Muscle of arm (tissue), 14 donors: ENCODE measurements at places on chromosomes 3 and 15.
A peak's percentile ranks its signal among the peaks of the same experiment; 100 is the strongest.

DNA sequence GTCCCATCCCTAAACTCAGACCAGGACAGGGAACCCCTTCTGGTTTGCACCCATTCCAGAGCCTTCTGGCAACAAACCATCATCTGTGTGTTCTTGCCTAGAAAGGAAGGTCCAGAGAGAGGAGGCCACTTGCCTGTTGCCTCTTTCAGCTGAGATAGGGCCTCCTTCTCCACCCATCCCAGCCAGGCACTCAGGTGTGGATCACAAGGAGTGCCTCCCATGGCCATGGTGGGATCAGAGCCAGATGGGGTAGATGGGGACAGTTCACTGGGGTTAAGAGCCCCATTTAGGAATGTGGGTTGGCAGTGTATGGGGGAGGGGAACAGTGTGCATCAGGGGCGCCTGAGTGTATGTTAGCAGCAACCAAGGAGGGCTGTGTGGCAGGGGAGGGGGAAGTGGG lies 8.9 kb upstream of the CTDSPL start:
- no peak for DNase-seq

DNA sequence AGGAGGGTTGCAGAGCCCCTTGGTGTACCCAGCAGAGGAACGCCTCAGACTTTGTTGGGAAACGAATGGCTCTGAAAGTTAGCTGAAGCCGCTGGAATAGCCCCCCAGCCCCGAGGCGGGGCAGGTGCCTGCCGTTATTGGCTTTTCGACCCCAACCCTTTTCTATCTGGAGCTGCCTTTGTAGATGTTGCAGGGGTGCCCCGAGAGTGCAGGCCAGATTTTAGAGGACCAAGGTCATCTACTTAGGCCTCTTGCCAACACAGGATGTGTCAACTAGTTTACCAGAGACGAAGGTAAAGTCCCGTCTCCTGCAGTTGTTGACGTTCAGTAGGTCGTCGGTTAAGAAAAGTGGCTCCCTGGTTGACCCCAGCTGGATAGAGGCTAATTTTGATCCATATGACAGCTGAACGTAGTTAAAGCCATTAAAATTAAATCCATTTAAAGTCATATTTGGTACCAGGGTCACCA lies 579 bp upstream of the UBE3A start:
- peak; percentile 48 for DNase-seq

DNA sequence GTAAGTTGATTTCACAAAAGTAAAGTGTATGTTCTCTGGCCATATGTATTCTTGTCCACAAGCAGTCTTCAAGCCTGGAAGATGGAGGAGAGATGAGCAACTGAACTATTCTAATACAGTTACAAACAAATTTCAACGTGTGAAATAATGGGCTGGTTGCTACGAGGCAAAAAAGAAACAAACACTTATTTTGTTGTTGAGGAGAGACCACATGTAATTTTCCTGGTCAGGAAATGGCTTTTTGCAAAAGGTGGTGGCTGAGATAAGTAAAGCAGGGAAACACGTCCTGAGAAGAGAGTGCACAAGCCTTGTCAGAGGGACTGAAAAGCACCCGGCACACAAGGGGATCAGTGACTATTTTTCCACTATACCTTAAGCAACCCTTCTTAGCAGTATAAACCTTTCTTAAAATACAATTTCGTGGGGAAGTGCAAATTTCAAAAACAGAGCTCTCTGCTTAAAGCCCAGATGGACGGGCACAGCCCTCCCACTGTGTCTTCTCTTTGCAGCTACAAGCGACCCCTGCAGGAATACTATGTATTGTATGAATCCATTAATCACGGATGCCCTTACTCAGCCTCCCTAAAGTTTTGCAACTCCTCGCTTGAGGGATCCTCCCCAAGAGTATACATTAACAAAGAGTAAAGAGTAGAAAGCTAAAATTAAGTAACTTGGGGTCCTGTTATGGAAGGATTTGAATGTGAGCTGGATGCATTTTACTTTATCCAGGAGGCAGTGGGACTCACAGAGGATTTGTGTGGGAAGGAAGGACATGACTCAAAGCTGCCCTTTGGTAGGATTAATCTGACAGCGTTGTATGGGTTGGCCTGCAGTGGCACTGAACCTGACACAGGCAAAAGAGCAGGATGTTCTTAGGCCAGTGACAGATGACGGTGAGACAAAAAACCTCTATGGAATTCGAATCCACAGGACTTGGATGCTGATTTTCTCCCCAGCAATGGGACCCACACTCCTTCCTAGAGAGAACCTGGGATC lies 253.7 kb downstream of the IL5RA start:
- no peak for DNase-seq

GRCh38 chr15:41017066-41017735 lies 63.9 kb downstream of the CHAC1 start:
- DNase-seq: no peak

GRCh38 chr3:7075901-7076300 lies 215.0 kb downstream of the GRM7 start:
- DNase-seq: no peak

GRCh38 chr3:40689837-40690236 lies 165.1 kb downstream of the ZNF621 start:
- DNase-seq: no peak

DNA sequence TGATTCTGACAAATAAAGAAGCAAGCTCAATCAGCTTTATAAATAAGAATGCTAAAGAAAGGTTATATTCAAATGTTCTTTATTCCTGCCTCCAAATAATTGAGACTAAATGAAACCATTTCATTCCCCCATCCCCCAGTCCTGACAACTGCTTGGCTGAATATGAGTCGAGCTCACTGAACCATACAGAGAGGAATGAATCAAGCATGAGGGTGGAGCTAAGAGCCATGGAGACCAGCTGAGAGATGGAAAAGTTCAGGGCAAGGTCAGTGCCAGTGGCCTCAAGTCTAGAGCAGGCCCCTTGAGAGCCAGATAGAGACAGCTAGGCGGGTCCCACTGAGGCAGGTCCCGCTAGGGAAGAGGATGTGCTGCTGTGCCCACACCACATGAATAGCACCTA lies 188.7 kb upstream of the EIF1B start:
- no peak for DNase-seq

DNA sequence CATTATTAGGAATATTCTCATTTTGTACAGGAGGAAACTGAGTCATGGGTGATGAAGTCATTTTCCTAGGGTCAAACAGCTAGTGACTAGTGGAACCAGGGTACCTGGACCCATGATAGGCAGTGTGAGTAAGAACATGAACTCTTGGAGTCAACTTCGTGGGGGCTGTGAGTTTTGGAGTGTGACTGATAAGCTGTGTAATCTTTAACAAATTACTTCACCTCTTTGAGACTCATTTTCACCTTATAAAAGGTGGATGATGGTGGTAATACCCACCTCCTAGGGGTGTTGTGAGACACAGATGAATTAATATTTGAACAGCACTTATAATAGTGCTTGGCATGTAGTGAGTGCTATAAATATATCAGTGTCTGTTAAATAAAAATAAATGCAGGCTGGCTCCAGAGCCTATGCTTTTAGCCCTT lies 9.1 kb downstream of the SEMA6D start:
- no peak for DNase-seq

DNA sequence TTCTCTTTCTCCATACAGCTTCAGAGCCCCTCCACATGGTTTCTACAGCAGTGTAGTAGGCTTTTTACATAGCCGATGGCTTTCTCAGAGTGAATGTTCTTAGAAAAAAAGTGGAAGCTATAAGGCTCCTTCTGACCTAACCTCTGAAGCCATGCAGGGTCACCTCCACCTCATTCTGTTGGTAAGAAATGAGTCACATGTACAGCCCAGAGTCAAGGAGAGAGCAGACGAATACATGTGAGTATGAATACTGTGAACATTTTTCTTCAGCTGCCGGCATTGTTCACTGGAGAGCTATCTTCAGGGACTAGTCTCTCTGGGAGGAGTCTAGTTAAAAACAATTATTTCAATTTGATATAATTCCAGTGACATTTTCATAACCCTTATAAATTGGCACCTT lies 68.2 kb upstream of the THRB start:
- DNase-seq: no peak

GRCh38 chr3:50341537-50341936 lies 901 bp upstream of the RASSF1 start:
- DNase-seq: no peak

- DNase-seq: no peak
These were observed 21.7 kb upstream of the PPP4R2 start for GRCh38 chr3:72974956-72975355.

- DNase-seq: no peak
These were observed 228.5 kb downstream of the UNC13C start for GRCh38 chr15:54206586-54207321.

DNA sequence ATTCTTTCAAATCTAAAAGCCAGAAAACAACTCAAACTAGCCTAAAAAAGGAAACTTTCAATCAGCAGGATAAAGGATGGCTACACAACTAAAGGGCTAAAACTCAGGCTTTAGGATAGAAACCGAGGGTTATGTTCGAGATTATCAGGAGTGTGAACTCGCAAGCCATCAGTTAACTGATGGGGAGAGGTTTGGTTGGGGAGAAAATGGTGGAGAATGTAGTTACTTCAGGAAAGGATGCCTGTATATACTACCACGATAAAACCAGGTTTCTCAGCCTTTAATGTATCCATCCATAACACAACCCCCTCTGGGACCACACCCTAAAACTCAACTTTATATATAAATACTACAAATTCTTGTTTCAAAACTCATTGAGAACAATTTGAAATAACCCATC lies 22.2 kb downstream of the TRA2B start:
- no peak for DNase-seq

DNA sequence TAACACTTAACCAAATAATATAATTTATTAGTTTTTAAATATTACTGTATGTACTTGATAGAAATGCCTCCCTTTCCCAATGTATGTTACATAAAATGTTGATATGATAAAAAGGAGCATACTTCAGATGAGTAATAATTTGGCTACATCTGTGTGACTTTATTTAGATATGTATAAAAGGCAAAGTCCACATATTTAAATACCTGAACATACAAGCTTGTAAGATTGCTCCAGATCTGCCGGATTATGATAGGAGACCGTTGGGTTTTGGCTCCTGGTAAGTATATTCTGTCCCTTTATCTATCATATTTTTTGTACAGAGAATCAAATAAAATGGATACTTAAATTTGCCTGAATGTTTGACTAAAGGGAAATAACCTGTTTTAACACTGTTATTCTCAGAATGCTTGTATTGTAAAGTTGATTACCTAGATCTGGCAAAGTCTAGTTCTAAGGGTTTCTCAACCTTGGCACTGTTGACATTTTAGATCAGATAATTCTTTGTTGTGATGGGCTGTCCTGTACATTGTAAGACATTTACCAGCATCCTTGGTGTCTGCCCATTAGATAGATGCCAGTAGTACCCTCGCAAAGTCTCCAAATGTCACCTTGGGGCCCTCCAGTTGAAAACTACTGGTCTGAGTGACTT lies 38.5 kb downstream of the LRCH3 start:
- no peak for DNase-seq
